ENCODE measurements at places on chromosomes 5 and 9.

DNA sequence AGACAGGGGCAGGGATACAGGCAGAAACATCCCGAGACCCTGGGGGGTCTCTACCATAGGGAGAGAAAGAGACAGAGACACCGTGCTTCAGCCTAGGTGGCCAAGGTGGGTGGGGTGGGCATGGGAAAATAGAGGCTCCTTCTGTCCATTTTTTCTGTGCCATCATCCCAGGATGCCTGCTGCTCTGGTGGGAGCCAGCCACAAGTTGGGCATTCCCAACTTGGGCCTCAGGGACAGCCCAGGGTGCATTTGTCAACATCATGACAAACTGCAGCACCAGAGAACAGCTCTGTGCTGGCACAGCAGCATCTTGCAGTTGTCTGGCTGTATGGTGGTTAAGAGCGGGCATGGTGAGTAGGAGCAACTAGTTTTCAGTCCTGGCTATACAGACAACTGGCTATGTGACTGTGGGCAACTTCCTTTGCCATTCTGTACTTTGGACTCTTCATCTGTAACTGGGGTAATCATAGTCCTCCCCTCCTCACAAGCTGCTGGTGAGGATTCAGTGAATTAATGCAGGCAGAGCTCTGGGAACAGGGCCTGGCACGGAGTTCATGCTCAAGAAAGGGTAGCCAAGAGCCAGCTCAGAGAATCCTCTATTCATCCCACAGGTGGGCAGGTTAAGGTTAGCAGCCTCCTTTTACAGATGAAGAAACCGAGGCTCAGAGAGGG, 100.4 kb downstream of the RGS3 start:
- DNase-seq: no peak

DNA sequence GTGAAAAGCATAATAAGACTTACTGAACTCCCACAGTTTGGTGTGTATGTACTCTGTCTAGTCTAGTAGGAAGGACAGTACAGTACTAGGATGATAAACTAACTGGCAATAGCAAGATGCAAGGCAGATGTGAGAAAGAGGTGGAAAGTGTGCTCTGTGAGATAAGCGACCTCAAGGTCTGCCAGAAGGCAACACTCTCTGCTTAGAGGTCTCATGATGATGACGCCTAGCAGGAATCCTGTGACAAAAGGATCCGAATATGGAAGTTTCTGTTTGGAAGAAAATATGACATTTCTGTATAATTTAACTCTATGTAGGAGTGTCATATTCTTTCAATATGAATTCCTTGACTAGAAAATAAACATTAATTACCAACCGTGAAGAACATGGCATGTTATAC, 112.2 kb downstream of the PLPPR1 start:
- no peak for DNase-seq

GRCh38 chr5:166031926-166032325, 2259.5 kb upstream of the WWC1 start:
- no peak for DNase-seq

DNA sequence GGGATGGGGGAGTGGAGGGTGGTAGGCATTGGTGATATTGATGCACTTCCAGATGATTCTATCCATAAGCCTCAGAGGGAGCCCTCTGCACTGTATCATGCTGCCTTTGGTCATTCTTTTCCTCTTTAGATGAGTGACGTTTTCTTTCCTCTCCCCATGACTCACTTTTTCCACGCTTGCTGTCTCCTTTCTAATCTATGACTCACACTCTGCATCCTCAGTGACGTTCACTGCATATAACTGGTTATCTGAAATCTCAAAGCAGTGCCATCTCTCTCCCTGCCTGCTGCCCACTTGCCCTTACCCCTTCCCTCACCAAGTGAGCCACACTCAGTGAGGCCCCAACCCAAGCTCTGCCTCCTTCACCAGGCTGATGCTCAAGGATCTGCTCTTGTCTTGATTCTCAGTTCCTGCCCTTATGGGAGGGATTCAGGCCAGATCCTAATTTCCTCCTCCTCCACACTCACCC, 31.6 kb downstream of the PTGS1 start:
- DNase-seq: peak; percentile 84

DNA sequence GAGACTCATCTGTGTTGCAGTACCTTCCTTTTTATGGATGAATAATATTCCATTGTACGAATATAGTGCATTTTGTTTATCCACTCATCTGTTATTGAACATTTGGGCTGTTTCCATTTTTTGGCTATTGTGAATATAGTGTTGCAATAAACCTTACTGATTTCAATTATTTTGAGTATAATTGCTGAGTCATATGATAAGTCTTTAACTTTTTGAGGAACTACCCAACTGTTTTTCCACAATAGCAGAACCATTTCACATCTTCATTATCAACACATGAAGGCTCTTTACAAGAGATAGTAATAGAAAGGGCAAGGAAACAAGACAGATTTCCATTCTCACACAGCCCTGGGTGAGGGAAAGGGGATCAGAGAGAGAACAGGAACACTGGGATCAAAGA, 329.2 kb downstream of the RAB3C start:
- no peak for DNase-seq

GRCh38 chr5:141695627-141696215, 13.7 kb upstream of the ARAP3 start:
- peak; percentile 42 for DNase-seq

- DNase-seq: no peak
Observed at GRCh38 chr5:38060354-38060753, 198.0 kb upstream of the EGFLAM start.

- DNase-seq: no peak
Observed at GRCh38 chr5:118095115-118095514, 893.2 kb downstream of the DTWD2 start.

Data from GM03348 (cell line).